ENCODE measurements at places on chromosomes 16 and 17. TPM values are rescaled to one million over a fixed set of nuclear protein-coding genes. Genes with fewer than 3 reads are reported as not detected.

The KLHL36 gene
- 33.6 TPM for total RNA-seq

The TSPOAP1 gene
- 9.2 TPM for total RNA-seq

The PERCC1 gene
- not detected for total RNA-seq

- DNase-seq: no peak
- peak overlapping the region; percentile 37 for H3K4me3 ChIP-seq
- H3K36me3 ChIP-seq: no peaks in the 10 kb centered on the region
- H3K4me1 ChIP-seq: peaks cover 35% of the 10 kb centered on the region
- no peaks in the 10 kb centered on the region for H3K27me3 ChIP-seq
Measured at GRCh38 chr16:2511128-2511800, 2.5 kb upstream of the ATP6V0C start.

GRCh38 chr17:2466931-2467330 lies 44.8 kb downstream of the METTL16 start:
- no peak overlapping the region for H3K27ac ChIP-seq
- no peaks in the 10 kb centered on the region for H3K27me3 ChIP-seq
- no peak for DNase-seq

- no peaks in the 10 kb centered on the region for H3K36me3 ChIP-seq
- H3K4me3 ChIP-seq: peak overlapping the region; percentile 95
- H3K4me1 ChIP-seq: no peaks in the 10 kb centered on the region
- no peaks in the 10 kb centered on the region for H3K27me3 ChIP-seq
- peak overlapping the region; percentile 89 for H3K27ac ChIP-seq
- no peak for DNase-seq
Measured at GRCh38 chr17:57988301-57989250, 522 bp upstream of the VEZF1 start.

The PIP4K2B gene
- 57.7 TPM for total RNA-seq

The TBC1D3K gene
- total RNA-seq: not detected

DNA sequence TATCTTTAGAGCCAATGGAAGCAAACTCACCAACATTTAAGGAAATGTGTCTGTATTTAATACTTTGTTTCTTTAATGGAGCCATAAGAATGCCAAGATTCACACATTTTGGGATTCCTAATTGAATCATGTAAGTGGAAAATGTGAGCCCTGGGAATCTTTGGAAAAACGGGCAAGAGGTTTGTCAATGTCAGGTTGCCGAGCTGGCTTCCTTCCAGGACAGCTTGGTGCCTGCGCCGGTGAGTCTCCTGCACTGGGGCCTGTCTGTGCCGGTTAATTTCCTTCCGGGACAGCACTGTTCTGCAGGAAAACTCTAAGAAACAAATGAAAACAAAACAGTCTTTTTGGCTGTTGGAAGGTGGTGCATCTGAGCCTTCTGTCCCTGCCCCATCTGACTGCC lies 210.6 kb downstream of the HAPSTR1 start:
- no peak overlapping the region for H3K4me3 ChIP-seq
- no peak for DNase-seq
- no peaks in the 10 kb centered on the region for H3K27me3 ChIP-seq
- H3K27ac ChIP-seq: no peak overlapping the region

- no peak for DNase-seq
- H3K27ac ChIP-seq: no peak overlapping the region
- H3K36me3 ChIP-seq: no peaks in the 10 kb centered on the region
- H3K4me3 ChIP-seq: no peak overlapping the region
- peaks cover 20% of the 10 kb centered on the region for H3K27me3 ChIP-seq
- H3K4me1 ChIP-seq: peaks cover 3% of the 10 kb centered on the region
Measured at GRCh38 chr17:83073389-83074063, 5.9 kb upstream of the METRNL start.

GRCh38 chr16:15925631-15926030 lies 23.8 kb upstream of the ABCC1 start:
- H3K27me3 ChIP-seq: no peaks in the 10 kb centered on the region
- DNase-seq: no peak
- H3K36me3 ChIP-seq: no peaks in the 10 kb centered on the region

The CACNG1 gene
- total RNA-seq: not detected

DNA sequence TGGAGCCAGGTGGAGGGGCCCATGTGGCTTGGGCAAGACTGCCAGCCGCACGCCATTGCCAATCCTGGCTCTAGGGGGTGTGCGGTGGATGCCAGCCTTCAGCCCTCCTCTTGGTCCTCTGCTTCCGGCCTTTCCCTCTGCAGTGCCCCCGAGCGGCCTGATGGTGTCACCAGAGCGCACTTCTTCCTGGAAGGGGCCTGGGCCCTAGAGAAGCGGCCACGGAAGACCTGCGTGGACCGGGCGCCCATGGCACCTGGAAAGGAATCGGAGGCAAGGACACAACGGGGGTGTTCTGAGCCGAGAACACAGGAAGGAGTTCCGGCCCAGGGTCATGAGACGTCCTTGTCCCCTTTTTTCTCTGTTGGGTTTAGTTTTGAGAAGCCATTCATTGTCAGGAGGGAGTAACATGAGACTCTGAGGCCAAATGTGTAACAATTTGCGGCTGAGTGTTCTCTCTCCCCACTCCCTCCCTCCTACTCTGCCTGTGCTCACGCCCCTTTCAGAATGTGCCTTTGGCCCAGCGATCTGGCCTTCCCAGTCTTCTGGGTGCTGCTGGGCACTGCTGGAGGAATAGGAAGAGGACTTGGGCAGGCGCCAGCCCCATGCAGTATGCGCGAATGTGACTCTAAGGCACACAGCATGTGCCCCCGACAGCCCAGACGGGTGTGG lies 92.8 kb downstream of the IRX3 start:
- no peaks in the 10 kb centered on the region for H3K27me3 ChIP-seq
- peak; percentile 59 for DNase-seq
- H3K4me3 ChIP-seq: peak overlapping the region; percentile 54
- no peaks in the 10 kb centered on the region for H3K36me3 ChIP-seq
- H3K27ac ChIP-seq: no peak overlapping the region
- peaks cover 7% of the 10 kb centered on the region for H3K4me1 ChIP-seq

The ALDH3A1 gene
- 0.46 TPM for total RNA-seq

DNA sequence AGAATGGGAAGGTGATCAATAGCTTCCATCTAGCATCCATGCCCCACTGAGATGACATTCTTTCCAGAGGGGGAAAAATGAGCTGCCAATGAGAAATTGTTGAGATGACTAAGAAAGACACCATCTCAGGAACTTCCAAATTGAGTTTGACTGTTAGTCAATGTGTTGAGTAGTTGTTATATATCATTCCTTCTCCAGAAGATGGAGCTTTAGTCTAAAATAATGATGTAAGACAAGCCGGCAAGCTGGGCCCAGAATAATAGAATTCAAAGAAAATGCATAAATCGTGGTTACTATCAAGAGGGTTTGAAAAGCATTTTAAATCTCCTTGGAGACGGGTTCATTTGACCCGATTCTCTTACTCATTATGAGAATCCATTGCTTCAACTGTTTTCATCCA lies 71.0 kb upstream of the ATF7IP2 start:
- no peak overlapping the region for H3K4me3 ChIP-seq
- DNase-seq: no peak
- H3K27ac ChIP-seq: no peak overlapping the region
- no peaks in the 10 kb centered on the region for H3K36me3 ChIP-seq
- H3K27me3 ChIP-seq: no peaks in the 10 kb centered on the region
- no peaks in the 10 kb centered on the region for H3K4me1 ChIP-seq

DNA sequence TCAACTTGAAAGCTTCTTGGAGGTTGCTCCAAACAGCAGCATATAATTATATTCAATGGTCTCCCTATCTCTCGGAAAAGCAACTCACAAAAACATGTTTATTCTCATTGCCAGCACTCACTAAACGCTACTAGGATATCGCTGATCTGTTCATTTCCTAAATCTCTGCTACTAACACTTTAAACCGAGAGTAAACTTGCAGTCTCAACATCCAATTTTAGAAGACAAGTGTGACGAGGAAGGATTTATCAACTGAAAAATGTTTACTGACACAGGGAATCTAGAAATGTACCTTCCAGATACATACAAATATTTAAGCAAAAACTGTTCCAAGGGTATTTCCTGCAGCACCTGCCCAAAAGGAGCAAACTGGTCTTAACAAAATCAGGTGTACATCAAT lies 56.5 kb downstream of the YWHAE start:
- H3K4me1 ChIP-seq: peaks cover 3% of the 10 kb centered on the region
- no peak overlapping the region for H3K27ac ChIP-seq
- H3K4me3 ChIP-seq: no peak overlapping the region
- H3K27me3 ChIP-seq: no peaks in the 10 kb centered on the region
- H3K36me3 ChIP-seq: peaks cover 19% of the 10 kb centered on the region
- no peak for DNase-seq

The LRRC37B gene
- total RNA-seq: 18.8 TPM

The FOXL1 gene
- 0.29 TPM for total RNA-seq

The HAP1 gene
- total RNA-seq: 3.8 TPM

The TM4SF5 gene
- total RNA-seq: not detected

DNA sequence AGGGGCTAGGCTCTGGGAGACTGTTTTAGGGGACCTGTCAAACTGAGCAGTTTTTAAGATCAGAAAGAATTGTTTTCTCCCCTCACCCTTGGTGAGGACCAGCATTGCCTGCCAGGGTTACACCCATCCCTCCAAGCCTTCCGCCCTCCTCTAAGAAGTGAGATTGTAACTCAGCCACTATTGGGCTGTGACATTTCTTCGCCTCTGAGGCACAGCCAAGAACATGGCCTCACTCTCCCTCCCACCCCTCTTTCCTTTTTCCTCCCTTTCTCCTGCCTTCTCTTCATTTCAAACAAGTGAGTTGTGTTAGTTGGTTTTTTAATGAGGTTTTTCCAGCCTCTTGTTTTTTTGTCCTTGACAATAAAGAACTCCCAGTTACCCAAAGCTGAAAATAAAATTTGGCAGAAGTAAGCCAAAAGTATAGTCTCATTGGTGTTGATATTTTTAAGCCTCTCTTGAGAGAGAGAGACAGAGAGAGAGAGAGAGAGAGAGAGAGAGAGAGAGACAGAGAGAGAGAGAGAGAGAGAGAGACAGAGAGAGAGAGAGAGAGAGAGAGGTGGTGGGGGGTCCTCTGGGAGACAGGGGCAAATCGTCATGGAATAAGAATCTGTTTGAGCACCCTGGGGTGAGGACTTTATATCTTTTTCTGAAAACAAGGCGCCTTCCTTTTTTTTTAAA lies 77.2 kb upstream of the TBX2 start:
- H3K4me3 ChIP-seq: no peak overlapping the region
- DNase-seq: no peak
- H3K4me1 ChIP-seq: no peaks in the 10 kb centered on the region
- no peaks in the 10 kb centered on the region for H3K27me3 ChIP-seq

The EVI2B gene
- total RNA-seq: not detected

- DNase-seq: no peak
- peaks cover 1% of the 10 kb centered on the region for H3K4me1 ChIP-seq
- H3K27ac ChIP-seq: no peak overlapping the region
- H3K27me3 ChIP-seq: no peaks in the 10 kb centered on the region
- no peaks in the 10 kb centered on the region for H3K36me3 ChIP-seq
Measured at GRCh38 chr16:66261826-66262225, 104.7 kb upstream of the CDH5 start.

GRCh38 chr17:61174310-61174709 lies 225.3 kb upstream of the TBX2 start:
- no peaks in the 10 kb centered on the region for H3K27me3 ChIP-seq
- H3K36me3 ChIP-seq: no peaks in the 10 kb centered on the region
- DNase-seq: no peak
- no peak overlapping the region for H3K4me3 ChIP-seq
- H3K4me1 ChIP-seq: peaks cover under 1% of the 10 kb centered on the region

The ZNF830 gene
- total RNA-seq: 18.5 TPM

DNA sequence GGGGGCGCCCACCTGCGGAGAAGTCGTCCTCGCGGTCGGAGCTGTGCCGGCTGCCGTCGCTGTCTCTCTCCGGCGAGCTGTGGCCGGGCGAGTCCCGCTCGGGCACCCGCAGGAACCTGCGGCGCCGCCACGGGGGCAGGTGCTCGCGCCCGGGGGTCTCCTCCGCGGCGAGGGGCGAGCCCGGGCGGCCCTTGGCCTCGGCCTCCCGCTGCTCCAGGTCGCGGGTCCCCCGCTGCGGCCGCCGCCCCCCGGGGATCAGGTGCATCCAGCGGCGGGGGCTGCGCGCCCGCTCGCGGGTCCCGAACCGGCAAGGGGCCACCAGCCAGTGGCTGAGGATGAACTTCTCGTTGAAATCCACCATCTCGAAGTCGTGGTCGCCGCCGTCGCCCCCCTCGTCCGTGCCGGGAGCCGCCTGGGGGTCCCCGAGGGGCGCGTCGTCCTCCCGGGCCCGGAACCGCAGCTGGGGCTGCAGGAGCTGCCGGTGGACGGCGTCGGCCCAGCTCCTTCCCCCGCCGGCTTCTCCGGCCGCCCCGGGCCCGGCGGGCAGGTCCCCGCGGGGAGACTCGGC lies 41.4 kb upstream of the BHLHA9 start:
- H3K27me3 ChIP-seq: peaks cover 56% of the 10 kb centered on the region
- peak; percentile 60 for DNase-seq
- H3K4me3 ChIP-seq: peak overlapping the region; percentile 65
- H3K4me1 ChIP-seq: no peaks in the 10 kb centered on the region
- H3K36me3 ChIP-seq: peaks cover 11% of the 10 kb centered on the region

DNA sequence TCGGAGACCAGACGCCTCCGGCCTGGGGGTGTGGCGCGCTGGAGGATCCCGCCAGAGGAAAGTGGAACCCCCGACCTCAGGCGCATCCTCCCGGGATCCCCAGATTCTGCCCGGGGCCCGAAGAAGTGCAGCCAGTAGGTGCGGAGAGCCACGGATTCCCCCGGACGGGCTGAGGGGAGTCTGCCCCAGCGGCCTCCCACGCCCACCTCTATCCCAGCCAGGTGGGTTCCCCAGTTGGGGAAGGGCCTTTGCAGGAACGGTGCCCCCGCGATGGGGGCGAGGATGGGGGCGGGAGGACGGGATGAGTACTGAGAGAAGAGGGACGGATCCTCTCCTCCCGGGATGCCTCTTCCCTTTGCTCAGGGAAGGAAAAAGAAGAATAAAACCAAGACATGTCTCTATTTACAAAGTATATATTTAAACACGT lies 5.1 kb downstream of the CBX8 start:
- peak overlapping the region; percentile 29 for H3K4me3 ChIP-seq
- no peak overlapping the region for H3K27ac ChIP-seq
- H3K4me1 ChIP-seq: peaks cover 27% of the 10 kb centered on the region
- no peak for DNase-seq
- peaks cover 84% of the 10 kb centered on the region for H3K27me3 ChIP-seq

DNA sequence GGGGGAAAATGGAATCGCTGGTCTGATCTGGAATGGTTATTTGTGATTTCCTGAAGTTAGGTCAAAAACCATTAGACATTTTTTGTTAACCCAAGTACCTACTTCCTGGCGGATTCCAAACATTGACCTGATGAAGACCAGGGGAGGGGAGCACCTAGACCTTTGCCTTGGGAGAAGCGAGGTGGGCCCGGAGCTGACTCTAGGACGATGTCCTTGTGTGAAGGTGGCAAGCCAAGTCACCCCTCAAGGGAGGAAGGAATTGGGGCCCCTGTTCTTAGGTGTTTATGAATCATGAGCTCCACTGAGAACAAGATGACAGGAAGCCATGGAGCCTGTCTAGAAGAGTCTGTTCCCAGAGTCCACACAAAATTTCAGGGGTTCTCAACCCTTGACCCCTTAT lies 204.9 kb upstream of the FOXF1 start:
- DNase-seq: no peak
- no peak overlapping the region for H3K27ac ChIP-seq
- H3K4me3 ChIP-seq: no peak overlapping the region
- H3K4me1 ChIP-seq: peaks cover 3% of the 10 kb centered on the region

The UBE2I gene
- 268 TPM for total RNA-seq

The KPNA2 gene
- 599 TPM for total RNA-seq

- H3K27ac ChIP-seq: no peak within 1 kb of the TSS
- peaks cover 5% of the 10 kb centered on the region for H3K27me3 ChIP-seq
- H3K4me3 ChIP-seq: peak within 1 kb of the TSS; percentile 60
- no peaks in the 10 kb centered on the region for H3K36me3 ChIP-seq
- no peaks in the 10 kb centered on the region for H3K4me1 ChIP-seq
Measured at GRCh38 chr17:76240461-76241203, at the start of gene RNF157. TSS of gene RNF157 (minus strand) at chr17:76240493. CDS start at chr17:76240240, 253 bp downstream.

The LIMD2 gene
- 77.2 TPM for total RNA-seq

All from H1 (cell line).